ENCODE measurements at places on chromosomes 3 and 15.

- DNase-seq, result no peak
Measured at GRCh38 chr3:45683417-45684326, 5.5 kb upstream of the SACM1L start.

DNA sequence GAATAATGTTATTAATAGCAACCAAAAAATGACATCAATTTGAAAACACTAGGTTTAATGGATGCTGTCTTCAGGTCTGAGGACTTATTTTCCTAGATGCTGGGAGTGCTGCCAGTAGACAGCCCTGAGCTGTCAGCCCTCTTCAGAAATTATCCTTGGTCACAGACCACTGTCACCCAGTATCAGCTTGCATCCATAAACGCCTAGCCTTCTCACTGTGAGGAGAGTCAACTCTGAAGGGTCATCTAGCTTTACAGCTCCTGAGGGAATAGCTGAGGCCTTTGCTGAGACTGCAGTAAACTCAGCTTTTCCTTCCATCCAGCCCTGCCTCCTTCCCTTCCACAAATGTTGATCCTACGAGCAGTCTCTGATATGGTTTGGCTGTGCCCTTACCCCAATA is 19.4 kb upstream of the MNS1 start:
- DNase-seq, result no peak

GRCh38 chr3:149850787-149851584 is 38.0 kb downstream of the RNF13 start:
- DNase-seq, result no peak

DNA sequence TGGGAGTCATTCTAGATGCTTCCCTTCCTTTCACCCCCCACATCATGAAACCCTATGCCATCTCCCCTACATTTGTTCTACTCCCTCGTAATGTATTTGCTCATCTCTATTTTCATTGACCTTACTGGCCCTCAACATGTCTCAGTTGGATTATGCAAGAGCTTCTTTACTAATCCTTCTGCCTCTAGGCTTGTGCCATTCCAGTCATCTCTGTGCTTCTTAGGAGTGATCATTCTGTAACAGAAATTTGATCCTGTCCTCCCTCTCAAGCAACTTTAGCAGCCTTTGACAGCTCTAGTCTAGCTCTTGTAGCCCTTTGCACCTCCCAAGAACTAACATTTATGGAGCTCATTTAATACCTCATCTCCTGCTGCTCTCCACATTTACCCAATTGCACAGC is 64.7 kb downstream of the ISL2 start:
- DNase-seq, result no peak

- peak; percentile 11 for DNase-seq
Measured at GRCh38 chr15:87634361-87634760, 622.2 kb downstream of the NTRK3 start.

DNA sequence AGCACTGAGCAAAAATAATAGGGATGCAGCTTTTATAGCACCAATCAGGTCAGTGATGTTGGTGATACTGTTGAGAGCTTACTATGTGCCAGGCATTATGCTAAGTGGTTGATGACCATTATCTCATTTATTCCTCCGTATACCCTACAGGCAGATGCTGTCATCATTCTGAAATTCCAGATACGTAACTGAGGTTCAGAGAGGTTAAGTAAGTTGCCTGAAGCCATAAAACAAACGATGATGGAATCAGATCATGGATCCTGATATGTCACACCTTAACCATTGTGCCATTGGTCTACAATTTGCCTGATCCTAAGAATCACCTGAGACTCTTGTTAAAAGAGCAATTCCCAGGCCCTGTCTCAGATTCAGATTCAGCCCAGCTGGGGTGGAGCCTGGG is 49.5 kb downstream of the ST6GAL1 start:
- DNase-seq, result no peak

DNA sequence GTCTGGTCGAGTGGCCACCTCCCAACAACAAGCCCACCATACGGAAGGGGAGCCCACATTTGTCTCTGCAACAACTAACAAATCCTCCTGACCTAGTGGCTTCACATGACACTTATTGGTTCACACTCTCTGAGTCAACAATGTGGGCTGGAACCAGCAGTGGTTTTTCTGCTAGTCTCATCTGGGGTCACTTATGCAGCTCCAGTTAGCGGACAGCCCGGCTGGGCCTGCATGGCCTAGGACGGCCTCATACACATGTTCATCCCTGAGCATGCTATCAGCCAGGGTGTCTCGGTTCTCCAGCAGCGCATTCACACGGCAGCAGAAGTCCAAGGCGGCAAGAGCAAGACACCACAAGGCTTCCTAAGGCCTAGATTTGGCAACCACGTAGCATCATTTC is 281.7 kb downstream of the XXYLT1 start:
- no peak for DNase-seq

- DNase-seq, result peak; percentile 80
Measured at GRCh38 chr15:91271565-91272153, 171.6 kb downstream of the SV2B start.

DNA sequence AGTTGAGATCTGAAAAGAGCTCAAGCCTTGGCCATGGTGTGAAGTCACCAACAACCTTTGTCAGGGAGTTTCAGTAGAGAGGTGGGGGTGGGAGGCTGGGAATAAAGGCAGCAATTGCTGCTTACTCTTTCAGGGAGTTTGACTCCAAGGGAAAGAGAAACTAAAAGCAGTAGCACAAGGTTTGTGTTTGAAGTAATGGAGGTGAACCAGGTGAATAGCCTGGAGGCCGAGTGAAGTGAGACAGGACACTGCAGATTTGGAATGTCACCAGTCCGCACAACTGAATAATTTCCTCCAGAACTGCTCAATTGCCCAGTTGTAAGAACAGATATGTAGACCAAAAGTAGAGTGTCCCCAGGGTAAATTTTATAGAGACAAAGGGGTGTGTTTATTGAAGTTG is 44.1 kb downstream of the CD86 start:
- DNase-seq, result no peak

DNA sequence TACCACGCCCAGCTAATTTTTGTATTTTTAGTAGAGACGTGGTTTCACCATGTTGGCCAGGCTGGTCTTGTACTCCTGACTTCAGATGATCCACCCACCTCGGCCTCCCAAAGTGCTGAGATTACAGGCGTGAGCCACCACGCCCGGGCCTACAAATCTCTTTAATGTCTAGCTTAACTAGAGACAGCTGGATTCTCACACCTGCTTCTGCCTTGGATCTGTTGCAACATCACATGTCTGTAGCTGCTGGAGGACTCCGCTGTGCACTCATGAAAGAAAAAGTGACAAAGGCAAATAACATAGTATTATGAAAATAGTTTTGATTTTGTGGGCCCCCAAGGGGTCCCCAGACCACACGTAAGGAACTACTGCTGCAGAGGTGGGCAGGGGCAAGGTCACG is 85.9 kb downstream of the NCEH1 start:
- DNase-seq, result no peak

- DNase-seq, result peak; percentile 61
Measured at GRCh38 chr15:83380682-83381081, 66.5 kb upstream of the SH3GL3 start.

DNA sequence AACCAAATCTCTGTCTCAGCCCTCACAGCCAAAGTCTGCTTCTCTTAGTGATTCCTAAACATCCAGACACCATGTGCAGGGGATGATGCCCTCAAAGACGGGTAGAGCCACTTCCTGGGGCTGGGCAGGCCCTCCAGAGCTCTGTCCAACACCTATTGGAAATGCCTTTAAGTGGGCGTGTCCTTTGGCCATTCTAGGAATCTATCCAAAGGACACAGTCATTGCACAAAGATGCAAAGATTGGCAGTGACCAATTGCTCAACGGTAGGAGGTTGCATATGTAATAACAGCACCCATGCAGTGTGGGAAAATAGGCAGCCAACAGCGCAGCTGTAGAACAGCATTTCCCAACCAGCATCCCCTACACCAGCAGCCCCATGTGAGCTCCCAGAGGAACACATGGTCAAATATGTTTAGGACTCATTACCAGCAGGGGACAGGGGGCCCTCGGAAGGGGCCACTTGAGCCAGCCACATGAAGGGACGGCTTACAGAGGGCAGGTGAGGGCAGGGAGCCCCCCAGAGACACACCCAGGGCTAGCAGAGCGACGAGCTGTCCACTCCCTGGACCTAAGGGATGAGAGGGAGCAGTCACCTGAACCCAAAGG is 142.8 kb upstream of the IQSEC1 start:
- peak; percentile 51 for DNase-seq

- DNase-seq, result peak; percentile 92
Measured at GRCh38 chr3:12868039-12869034, 27.0 kb upstream of the RPL32 start.

GRCh38 chr3:40714771-40715345 is 190.1 kb downstream of the ZNF621 start:
- no peak for DNase-seq

GRCh38 chr3:33663042-33663441 is 55.0 kb downstream of the CLASP2 start:
- no peak for DNase-seq

GRCh38 chr15:72754096-72754495 is 29.5 kb downstream of the ADPGK start:
- no peak for DNase-seq

- DNase-seq, result no peak
Measured at GRCh38 chr15:39215015-39215414, 365.9 kb upstream of the THBS1 start.

DNA sequence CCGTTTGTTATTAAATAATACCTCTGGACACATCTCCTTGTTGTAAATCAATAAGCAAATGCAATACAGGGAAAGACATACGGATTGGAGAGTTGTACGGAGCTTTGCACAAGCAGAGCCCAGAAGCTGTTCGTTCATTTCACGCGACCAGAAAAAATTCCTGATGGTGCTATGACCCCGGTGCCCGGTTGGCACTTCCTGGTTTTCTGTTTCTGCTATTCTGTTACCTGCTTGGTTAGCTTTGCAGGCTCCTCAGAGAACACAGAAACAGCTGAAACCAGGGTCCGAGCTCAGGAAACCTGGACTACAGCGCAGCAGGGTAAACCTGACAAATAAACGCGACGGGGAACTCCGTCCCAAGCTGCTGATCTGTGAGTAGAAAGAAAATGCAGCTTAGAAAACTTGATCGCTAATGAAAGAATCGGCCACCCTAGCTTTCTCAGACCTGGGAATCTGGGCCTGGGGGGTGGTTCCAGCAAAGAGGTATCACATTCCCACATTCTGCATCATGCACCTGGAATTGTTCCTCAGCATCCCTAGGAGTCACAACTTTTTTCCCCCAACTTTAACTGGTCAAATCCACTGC is 845 bp downstream of the CNTN3 start:
- no peak for DNase-seq

DNA sequence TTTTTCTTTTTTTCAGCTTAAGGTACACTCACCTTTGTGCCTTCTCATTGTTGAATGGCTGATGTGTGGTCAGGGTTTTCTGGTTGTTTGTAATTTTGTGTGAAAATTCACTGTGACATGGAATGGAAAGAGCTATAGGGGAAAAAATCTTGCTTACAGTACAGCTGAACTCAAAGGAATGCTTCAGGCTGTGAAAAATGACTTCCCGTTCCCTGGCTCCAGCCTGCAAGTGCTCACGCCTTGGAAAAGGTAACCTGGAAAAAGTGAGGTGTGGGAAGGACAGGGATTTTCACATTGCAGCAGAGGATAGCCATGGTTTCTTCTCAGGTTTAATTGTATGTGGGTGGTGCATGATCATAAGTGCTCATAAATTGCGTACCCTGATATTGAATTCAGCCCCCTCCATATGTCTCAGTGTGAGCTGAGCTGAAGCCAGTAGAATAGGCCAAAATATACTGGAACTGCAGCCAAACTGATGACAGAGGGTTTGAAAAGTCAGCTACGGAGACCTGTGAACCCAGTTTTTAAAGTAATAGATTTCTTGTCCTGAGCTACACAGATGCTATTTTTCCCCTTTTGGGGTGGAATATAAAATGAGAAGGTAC is 228.7 kb upstream of the RASGRP1 start:
- DNase-seq, result no peak

DNA sequence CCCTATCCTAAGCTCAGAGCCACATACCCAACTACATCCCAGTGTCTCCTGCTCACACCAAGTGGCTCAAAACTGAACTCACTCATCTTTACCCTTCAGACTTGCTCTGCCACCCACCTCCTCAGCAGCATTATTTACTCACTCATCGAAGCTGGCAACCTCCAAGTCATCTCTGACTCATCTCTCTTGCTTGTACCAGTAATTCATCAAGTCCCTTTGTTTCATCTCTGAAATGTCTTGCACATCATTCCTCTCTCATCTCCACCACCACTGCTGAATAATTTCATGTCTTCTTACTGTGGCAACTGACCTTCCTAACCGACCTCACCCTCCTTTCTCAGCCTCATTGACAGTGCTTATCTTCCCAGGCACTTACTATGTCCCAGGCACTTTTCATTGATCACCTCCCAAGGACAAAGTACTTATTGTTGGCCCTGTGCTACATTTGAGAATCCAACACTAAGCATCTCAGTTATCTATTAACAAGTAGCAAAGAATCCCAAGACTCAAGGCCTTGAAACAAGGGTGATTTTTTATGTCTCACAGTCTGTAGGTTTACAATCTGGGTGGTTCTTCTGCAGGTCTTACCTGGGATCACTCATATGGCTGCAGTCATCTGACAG is 82.0 kb downstream of the MRPL46 start:
- DNase-seq, result peak; percentile 35

DNA sequence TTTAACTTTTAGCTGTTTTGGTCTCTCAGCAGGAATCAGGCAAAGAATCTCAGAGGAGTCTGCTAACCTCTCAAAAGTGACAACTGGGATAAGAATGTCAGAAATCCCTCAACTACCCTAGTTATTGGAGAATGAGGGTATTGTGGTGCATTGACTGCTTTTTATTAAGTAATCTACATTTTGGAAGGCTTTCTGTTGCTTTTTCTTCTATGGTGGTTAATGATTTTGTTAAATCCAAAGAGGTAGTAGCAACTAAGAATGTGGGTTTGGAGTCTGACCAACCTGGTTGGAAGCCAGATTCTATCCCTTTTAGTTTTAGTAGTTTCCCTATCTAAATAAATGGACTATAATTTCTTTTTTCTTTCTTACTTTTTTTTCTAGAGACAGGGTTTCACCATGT is 94.7 kb upstream of the RNF7 start:
- peak; percentile 67 for DNase-seq

GRCh38 chr3:187968883-187969580 is 184.9 kb upstream of the LPP start:
- DNase-seq, result peak; percentile 73

DNA sequence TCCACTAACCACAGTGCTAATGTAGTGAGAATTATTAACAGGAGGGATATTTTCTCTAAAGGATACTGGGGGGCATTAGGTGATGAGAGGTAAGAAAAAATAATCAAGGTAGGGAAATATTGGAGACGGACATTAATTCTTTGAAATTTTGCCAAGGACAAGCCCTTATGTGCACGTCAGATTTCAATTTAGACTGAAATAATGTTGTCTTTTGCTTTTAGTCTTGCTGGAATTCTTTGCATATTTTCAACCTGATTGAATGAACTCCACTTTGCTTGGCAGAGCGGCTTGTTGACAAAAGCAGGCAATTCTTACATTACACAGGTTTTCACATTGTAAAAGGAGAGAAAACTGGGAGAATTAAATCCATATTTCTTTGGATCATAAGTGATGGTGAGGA is 25.0 kb upstream of the C3orf52 start:
- peak; percentile 40 for DNase-seq

DNA sequence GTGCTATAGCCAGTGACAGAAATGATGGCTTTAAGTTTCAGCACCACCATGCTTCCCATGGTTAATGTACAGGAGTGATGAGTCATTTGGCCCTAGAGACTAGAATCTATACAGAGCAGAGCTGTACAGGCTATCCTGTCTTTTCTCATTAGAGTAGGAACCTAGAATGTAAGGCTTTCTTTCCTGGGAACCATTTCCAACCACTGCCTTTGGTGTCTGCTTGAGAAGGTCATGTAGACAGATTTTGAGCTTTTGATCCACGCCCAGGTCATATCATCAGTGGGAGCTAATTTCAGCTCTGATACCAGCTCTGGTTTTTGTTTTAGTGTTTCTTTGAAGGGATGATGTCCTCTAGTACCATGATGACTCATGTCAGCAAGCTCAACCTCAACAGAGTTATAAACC is 543.1 kb downstream of the NTRK3 start:
- DNase-seq, result no peak

Data from GM03348 (cell line).